ENCODE measurements at places on chromosomes 2 and 18.

DNA sequence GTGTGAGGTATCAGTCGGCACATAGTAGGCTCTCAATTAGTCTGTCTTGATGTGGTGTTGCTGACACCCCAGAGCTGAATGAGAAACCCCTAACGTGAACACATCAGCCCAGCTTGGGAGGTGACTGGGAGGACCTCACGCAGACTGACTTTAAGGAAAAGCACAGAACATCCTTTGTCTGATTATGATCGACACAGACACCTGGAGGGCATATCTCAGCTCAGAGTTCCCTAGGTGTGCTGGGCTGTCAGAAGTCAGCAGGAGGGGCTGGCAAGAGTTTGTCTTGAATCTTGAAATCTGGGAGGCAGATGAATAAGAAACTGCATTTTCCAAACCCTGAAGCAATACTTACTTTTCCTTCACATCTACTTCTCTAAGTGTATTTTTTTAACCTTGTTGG is 16.8 kb upstream of the MYCN start:
- no peak for DNase-seq

DNA sequence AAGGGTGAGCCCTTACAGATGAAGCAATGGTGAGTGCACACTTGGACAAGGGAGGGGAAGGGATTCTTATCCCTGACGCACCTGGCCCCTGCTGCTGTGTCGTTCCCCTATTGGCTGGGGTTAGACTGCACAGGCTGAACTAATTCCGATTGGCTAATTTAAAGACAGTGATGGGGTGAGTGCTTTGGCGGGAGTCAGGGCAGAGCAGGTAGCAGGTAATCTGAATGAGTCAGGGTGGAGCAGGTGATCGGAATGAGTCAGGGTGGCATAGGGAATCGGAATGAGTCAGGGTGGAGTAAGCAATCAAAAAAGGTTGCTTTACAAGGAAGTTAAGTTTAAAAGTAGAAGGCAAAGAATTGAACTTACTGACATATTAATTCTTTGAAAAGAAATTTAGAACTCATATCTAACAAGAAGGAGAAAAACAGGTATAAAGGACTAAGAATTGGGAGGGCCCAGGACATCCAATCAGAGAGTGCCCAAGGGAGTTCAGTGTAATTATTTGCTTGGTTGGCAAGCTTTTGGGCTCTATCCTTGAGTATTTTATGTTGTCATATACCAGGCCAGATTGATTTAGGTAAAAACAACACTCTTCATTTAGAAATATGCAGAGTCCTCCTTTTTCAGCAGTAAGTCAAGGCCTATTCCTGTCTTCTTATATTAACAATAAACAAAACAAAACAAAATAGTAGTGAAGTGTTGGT is 52.3 kb upstream of the RALBP1 start:
- DNase-seq: no peak

GRCh38 chr2:230830428-230830827 is 34.3 kb upstream of the ITM2C start:
- DNase-seq: no peak

DNA sequence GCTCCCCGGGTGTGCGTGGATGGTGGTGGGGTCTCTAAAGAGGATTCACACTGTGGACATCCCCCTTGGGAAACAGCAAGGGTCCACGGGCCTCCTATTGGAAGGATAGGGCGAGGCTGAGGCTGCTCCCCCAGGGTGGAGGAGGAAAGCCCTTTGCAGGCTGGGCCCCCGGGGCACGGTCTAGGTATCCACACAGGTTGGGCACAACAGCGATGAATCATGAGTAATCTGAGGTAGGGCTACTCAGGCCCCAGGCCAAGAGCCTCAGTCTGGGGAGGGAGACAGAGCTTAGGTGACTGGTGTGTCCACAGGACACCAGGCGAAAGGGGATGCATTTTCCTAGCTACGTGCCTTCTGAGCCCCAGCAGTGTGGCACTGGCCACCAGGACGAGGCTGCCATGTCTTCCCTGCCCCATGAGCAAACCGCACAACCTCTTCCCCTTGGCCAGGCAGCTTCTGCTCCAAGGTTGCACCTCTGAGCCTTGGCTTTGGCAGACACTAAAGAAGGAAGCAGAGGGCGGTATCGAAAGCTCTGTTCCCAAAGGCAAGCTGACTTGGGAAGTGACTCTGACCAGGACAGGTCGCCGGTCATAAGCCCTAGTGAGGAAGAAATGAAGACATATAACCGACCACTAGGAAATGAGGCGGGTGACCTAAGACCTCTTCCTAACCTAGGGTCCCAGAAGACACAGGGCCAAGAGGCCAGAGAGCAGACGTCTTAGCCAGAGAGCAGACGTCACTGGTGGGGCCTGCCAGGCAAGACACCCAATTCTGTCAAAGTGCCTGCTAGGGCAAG is 14.6 kb upstream of the SEMA4C start:
- no peak for DNase-seq

GRCh38 chr2:217934321-217935131 is 68.3 kb downstream of the TNS1 start:
- no peak for DNase-seq

- DNase-seq: no peak
These were observed 619 bp downstream of the GALM start for GRCh38 chr2:38666556-38666910.

GRCh38 chr18:40980171-40980570 is 974.9 kb upstream of the PIK3C3 start:
- DNase-seq: no peak

DNA sequence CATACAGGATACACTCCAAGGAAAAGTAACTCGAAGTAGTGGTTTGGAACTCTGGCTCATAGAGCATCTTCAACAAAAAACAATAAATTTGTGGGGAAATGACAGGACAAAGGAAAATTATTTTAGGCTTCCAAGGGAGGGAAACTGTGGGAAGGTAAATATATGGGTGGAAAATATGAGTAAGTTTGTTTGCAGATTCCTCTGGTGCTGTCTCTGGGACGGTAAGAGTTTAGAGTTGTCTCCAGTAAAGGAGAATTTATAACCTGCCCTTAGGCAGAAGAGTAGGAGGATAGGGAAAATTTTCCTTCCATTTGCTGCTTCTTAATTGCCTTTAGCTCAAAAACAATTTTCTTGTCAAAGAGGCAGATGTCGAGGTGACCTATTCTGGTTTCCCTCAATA is 19.3 kb downstream of the HNMT start:
- DNase-seq: no peak

Measured in GM12864 (cell line).